Psoas muscle (tissue), 8 donors: ENCODE measurements at places on chromosomes 1 and 21. TPM values are rescaled to one million over a fixed set of nuclear protein-coding genes. Genes with fewer than 3 reads are reported as not detected.

GRCh38 chr21:44955141-44955797, 15.4 kb downstream of the SLX9 start:
- peak; percentile 59 for DNase-seq
- H3K36me3 ChIP-seq: peaks cover 9% of the 10 kb centered on the region
- H3K27ac ChIP-seq: no peak overlapping the region
- H3K27me3 ChIP-seq: no peaks in the 10 kb centered on the region
- no peak overlapping the region for H3K4me3 ChIP-seq

DNA sequence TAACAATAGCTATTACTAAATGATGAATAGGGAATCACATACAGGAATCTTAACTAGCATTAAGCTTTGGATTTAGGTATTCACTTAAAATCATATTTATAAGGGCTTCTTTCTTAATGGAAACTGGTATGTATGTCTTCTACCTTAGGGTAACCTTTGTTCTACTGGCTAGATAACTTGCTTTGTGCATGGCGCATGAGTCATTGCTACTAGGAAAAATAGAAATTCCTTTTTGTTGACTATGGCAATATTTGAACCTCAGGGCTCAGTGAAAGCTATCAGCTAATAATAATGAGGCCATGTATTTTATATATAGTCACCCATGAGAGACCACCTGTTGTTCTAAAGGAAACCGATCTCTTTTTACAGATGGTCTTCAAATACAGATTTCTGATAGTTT, 72.5 kb downstream of the RPS6KC1 start:
- no peaks in the 10 kb centered on the region for H3K27me3 ChIP-seq
- H3K4me3 ChIP-seq: no peak overlapping the region
- H3K36me3 ChIP-seq: no peaks in the 10 kb centered on the region
- DNase-seq: no peak
- H3K27ac ChIP-seq: no peak overlapping the region

- no peak overlapping the region for H3K4me3 ChIP-seq
- no peak for DNase-seq
- no peak overlapping the region for H3K27ac ChIP-seq
- H3K4me1 ChIP-seq: peaks cover 23% of the 10 kb centered on the region
- H3K36me3 ChIP-seq: peaks cover 3% of the 10 kb centered on the region
Observed at GRCh38 chr1:165886983-165887382, 59.6 kb downstream of the UCK2 start.

DNA sequence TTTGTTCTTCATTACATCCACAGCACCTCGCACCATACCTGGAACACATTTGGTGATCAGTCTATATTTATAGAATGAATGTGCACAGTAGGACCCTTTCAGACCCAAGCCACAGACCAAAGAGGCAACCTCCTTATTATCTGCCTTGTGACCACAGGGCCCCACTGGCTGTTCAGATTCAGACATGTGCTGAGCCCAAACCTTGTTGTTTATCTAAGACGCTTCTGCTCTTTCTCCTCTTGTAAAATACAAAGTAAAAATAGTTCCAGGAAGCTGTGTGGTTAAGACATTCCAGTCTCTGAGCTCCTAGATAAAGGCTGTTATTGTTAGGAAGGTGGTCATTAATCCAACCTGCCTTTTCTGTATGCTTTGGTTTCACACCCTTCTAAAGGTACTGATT, 3.6 kb upstream of the SCMH1 start:
- no peak overlapping the region for H3K4me3 ChIP-seq
- H3K36me3 ChIP-seq: no peaks in the 10 kb centered on the region
- no peaks in the 10 kb centered on the region for H3K4me1 ChIP-seq
- H3K27ac ChIP-seq: no peak overlapping the region
- H3K27me3 ChIP-seq: no peaks in the 10 kb centered on the region

DNA sequence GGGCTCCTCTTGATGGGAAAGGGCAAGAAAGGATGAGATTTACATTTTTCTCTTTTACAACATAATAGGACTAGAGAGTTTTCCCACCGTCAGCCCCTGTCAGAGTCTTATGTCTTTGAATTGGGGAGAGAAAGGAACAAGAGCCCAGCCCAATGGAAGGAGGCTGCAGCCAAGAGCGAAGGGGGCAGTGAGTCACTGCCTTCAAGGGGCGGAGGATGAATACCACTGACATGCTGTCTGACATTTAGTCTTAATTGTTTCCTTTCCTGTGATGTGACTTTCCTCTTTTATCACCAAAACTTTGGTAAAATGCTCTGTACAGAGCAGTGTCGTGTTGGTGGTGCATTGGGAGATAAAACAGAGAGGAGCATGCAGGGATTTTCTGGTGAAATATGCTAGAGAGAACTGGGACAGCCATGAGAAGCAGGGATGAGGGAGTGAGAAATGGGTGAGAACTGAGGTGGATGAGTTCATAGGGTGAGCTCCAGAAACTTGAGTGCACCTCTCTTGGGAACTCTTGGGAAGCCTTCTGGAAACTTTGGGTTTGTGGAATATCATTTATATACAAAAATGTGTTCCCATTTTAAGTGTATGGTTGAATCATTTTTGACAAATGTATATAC, 179.9 kb upstream of the FGGY start:
- H3K27ac ChIP-seq: no peak overlapping the region
- H3K36me3 ChIP-seq: no peaks in the 10 kb centered on the region
- DNase-seq: no peak
- H3K4me1 ChIP-seq: peaks cover 9% of the 10 kb centered on the region

DNA sequence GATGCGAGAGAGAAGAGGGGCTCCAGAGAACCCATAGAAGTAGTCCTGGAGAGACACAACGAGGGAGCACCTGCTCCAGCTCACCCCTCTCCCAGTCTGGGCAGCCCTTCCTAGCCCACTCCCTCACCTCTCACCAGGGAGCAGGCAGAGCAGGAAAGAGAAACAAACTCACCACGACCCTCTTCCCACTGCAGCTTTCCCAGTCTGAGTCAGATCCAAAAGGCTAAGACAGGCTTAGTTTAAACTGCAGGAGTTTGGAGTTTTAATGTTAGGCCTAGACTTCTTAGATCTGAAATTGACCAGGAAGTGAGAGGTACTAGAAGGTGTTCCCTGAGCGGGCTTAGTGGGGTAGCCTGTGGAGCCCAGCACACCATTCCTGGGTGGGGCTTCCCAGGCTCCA, 29.6 kb downstream of the SLC1A7 start:
- DNase-seq: no peak
- H3K36me3 ChIP-seq: no peaks in the 10 kb centered on the region
- no peaks in the 10 kb centered on the region for H3K27me3 ChIP-seq

FCRL3 gene
- 0.25 TPM for total RNA-seq

VCAM1 gene
- 6.7 TPM for total RNA-seq

GJA5 gene
- 7.0 TPM for total RNA-seq

OR2L3 gene
- not detected for total RNA-seq

PIGR gene
- 0.50 TPM for total RNA-seq
